ENCODE measurements at places on chromosomes 12 and 14.

- DNase-seq, result no peak
Measured at GRCh38 chr12:79057540-79057939, 193.0 kb downstream of the SYT1 start.

DNA sequence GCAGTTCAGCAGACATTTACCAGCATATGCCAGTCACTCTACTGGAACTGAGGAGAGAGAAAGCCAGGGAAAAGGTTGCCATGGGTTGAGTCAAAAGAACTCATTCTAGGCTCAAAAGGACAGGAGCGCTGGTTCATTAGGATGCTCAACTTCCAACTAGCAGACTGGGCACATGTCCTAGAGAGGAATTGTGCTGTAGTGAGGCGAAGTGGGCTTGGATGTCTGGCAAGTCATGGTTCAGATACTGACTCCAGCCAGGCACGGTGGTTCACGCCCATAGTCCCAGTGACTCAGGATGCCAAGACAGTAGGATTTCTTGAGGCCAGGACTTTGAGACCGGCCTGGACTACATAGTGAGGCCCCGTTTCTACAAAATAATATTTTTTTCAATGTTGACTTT lies 281.5 kb downstream of the CACNA1C start:
- no peak for DNase-seq

DNA sequence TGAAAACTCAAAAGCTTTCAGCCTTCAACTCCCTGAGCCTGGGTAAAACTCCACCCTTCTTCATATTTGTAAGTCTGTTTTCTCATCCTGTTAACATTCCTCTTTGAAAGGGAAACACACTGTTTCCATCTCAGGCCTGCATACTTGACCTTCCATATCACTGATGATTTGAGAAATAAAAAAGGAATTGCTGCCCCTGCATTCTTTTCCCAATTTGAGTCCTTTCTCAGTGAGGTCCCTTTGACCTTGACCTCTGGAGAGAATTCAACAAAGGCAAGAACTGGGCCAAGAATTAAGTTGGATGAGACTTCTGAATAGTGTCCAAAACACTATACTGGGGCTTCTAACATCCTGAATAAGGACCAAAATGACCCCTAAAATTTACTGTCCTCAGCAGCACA lies 108.0 kb downstream of the AEBP2 start:
- DNase-seq, result no peak

DNA sequence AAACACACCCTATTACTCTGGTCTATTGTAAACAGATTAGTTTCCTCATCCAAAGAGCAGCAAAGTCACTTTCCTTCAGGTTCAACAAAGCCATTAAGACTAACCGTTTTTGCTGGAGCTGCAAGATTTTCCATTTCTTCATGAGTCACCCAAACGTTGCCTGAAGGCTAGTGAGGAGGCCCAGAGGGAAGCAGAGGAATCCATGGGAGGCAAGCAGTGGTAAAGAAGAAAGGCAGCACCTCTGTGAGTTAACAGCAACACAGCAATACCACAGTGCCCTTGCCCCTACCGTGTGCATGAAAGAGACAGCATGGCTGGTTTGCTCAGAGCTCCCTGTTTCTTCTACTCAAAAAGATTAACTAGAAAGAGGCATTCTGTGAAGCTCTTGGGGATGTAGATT lies 206.3 kb downstream of the ACSS3 start:
- no peak for DNase-seq

DNA sequence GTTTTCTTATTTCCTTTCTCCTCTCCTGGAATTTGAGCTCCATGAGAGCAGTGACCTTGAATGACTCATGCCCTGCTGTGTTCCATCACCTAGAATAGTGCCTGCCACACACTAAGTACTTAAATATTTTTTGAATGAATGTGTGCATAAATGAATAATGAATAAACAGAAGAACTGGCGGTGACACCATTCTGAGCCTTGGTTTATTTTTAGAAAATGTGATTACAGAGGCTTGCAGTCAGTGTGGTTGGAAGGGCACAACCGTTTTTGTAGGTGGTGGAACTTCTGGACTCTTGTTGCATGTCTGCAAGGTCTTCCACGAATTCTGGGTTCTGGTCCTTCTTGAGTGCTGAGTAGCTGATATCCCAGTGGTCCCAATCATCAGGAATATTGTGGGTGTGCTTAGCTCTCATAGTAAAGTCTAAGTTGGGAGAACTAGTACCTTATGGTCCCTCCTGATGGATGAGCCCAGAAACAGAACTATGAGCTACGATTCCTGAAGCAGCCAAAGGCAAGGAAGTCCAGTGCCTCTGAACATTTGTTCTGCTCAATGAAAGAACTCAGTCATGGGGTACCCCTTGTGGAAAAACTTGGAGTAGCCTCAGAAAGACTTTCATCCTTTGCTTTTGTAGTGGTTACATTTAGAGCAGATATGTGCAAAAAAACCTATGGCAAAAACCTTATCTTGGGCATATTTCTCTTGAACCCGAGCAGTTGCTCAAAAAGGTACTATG lies 28.8 kb upstream of the BHLHE41 start:
- DNase-seq, result no peak

DNA sequence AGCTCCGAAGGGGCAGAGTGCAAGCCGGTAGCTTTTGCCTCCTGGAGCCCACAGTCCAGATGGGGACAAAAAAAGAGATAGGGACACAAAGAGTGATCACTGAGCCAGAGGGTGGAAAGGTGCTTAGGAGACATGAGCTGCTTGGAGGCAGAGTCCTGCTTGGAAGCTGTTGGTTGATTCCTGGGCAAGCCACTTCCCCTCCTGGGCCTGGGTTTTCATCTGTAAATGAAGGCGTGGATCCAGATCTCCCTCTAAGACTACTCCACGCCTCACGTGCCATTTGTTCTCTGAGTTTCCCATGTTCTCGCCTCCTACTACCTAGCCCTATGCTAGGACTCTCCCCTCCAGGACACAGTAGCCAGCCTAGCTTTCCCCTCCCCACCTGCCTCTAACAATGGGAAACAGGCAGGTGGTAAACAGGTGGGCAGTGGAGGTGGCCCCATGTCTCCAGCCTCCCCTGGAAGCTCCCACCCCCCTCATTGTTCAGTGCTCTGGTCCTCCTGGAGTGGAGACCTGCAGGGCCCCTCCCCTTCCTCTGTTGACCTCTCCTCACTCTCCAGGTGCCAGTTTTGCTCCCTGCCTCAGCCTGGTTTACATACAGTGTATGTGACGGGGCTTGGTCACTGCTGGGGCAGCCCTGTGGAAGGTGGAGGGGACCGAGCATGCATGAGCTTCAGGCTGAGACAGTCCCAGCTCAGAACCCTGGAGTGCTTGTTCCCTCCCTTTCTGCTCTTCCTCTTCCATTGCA lies 3.8 kb downstream of the SERPINA3 start:
- no peak for DNase-seq

GRCh38 chr12:1690578-1691122 lies at the start of gene ADIPOR2:
Gene ADIPOR2, plus strand, starts transcription at chr12:1691070. Its CDS starts 63,274 bp downstream, at chr12:1754344.
- DNase-seq, result peak; percentile 91

GRCh38 chr12:75289753-75290152 lies 40.4 kb downstream of the CAPS2 start:
- DNase-seq, result no peak

GRCh38 chr12:11723993-11724392 lies 74.5 kb downstream of the ETV6 start:
- DNase-seq, result no peak

DNA sequence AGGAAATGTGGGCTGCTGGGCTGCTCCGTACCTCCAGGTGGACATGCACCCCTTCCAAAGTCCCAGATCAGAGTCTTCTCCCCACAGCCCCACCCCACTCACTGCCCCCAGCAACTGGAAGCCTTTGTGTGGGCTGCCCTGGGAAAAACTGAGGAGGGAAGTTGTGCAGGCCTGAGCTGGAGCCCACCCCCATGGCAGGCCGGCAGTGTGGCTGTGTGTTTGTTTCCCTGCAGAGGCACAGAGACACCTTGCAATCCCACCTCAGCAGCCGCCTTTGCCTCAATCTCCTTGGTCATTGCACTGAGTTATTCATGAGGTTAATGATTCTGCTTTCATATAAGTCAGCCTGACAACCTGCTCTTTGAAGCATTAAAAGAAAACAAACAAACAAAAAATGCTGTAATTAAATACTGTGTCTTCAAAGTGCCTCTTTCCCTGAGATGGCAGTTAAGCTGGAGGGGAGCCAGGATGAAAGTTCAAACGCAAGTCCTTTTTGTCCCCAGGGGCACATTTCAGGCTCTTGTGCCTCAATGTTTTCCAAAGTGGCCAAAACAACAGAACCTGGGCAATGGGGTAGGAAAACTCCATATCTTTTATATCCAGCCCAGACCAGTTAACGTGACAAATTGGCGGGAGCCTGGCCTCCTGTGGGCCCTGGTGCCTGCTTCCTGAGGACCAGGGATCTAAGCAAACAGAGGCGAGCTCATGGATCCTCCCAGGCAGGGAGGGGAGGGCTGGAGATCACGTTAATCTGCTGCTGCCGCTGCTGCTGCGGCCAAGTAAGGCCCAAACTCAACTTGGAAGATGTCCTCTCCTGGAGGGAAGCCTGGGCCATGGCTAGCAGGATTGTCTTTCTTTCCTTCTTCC lies 51.9 kb upstream of the TSPAN11 start:
- DNase-seq, result no peak

- DNase-seq, result no peak
Measured at GRCh38 chr14:94702629-94703028, 67.3 kb downstream of the GSC start.

GRCh38 chr12:64685605-64686004 lies 73.6 kb downstream of the GNS start:
- no peak for DNase-seq

DNA sequence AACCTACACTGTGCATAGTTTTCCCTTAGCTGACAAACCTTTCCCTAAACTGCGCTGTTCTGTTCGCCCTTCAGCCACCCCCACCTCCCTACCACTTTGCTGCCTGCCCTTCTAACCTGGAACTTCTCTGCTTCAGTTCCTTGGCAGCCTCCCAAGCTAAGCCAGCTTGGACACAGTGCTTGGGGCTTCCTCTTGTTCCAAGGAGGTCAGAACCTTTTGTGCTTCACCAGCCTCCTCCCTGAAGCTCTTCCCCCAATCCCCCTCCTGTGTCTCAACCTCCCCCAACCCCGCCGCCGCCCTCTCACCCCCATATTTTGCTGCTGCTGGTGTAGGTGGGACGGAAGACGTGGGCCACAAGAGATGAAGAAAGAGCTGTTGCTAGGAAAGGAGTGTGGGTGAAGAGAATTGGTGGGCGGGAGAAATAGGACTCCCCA lies 8.1 kb upstream of the RIC8B start:
- DNase-seq, result no peak
